ENCODE measurements at places on chromosomes 5 and 9. TPM values are rescaled to one million over a fixed set of nuclear protein-coding genes. Genes with fewer than 3 reads are reported as not detected.

DNA sequence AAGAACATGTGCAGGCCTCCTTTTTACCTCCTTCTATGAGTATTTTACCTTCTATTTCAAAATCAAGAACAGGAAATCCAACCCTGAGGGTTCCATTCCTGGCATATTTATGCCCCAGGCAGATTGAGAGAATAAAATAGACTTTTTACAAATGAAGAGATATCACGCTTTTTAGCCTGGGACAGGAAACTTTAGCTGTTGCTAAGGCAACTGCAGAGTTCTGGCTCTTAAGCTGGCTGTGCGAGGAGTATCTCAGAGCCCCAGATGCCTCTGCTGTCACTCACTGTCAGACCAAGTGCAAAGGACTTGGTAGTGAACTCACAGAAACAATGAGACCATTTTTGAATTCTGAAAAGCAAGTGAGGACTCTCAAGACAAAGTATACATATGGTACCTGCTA is 69.5 kb upstream of the HSPB3 start:
- H3K36me3 ChIP-seq: no peaks in the 10 kb centered on the region
- no peak for DNase-seq
- no peak overlapping the region for H3K27ac ChIP-seq
- peaks cover 36% of the 10 kb centered on the region for H3K4me1 ChIP-seq
- H3K27me3 ChIP-seq: no peaks in the 10 kb centered on the region

- no peaks in the 10 kb centered on the region for H3K4me1 ChIP-seq
- H3K4me3 ChIP-seq: no peak overlapping the region
- peak; percentile 18 for DNase-seq
- H3K27ac ChIP-seq: no peak overlapping the region
- no peaks in the 10 kb centered on the region for H3K27me3 ChIP-seq
- no peaks in the 10 kb centered on the region for H3K36me3 ChIP-seq
Measured at GRCh38 chr5:91245871-91246270, 137.2 kb downstream of the ARRDC3 start.

DNA sequence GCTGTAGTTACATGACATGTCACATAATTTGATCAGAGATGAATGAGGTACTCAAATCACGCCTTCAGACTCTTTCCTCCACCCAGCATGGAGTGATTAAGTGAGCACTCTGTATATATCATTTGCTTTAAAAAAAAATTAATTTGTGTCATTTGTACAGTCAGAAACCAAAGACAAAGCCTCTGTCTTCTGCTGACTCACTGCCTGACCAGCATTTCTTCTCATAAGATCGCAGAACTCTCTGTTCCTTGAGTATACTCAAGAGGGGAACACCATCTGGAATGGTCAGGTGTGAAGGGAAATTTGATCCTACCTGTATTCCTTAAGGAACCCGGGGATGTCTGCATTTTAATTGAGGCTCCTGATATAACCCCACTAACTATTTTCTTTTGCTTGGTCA is 254.4 kb downstream of the FAM114A2 start:
- DNase-seq: peak; percentile 59
- no peak overlapping the region for H3K27ac ChIP-seq
- H3K4me1 ChIP-seq: 0 out of 2 replicates have a peak, but pooled peaks cover 6% of the 10 kb centered on the region
- no peaks in the 10 kb centered on the region for H3K36me3 ChIP-seq

DNA sequence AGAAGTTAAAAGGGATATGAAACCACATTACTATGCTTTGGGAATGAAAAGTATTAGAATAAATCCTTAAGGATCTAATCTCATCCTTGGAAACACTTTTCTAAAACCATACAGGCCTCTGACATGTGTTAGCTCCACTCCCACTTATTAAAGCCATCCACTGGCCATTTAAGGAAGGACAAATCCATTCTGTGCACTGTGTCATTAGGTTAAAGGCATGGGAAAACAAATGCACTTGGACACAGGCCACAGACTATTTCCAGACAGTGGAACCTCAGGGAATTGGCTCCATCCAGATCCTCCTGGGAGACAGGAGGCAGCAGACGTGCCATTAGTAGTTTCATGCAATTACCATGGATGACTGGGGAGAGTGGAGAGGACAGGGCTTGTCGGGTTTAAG is 454.9 kb downstream of the ENC1 start:
- no peak overlapping the region for H3K4me3 ChIP-seq
- H3K27me3 ChIP-seq: no peaks in the 10 kb centered on the region
- no peak for DNase-seq
- H3K27ac ChIP-seq: no peak overlapping the region

NR5A1 gene
- total RNA-seq: not detected

DNA sequence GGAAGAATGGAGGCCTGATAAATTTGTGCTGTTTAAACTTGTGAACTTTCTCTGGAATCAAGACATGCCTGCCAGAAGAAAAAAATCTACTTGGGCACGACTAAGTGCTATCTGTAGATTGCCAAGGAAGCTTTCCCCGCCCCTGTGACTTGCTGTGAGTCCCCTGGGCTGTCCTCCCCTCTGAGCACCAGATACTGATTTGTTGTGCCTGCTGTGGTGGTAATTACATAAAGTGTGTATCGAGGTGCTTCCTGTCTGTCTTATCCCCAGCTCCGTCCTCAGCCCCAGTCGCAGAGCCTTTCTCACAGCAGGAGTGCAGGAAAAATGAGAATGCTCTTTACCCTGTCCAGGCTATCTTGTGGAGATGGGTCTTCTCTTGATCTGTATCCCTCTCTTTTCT is 53.9 kb downstream of the TRIO start:
- DNase-seq: no peak
- H3K36me3 ChIP-seq: peaks cover 17% of the 10 kb centered on the region
- H3K27me3 ChIP-seq: no peaks in the 10 kb centered on the region
- peak overlapping the region; percentile 55 for H3K27ac ChIP-seq
- H3K4me3 ChIP-seq: no peak overlapping the region

- H3K36me3 ChIP-seq: no peaks in the 10 kb centered on the region
- no peak overlapping the region for H3K27ac ChIP-seq
- H3K27me3 ChIP-seq: no peaks in the 10 kb centered on the region
- no peak overlapping the region for H3K4me3 ChIP-seq
Measured at GRCh38 chr9:84285381-84285780, 55.2 kb downstream of the SLC28A3 start.

- no peak for DNase-seq
- no peak overlapping the region for H3K27ac ChIP-seq
- H3K36me3 ChIP-seq: no peaks in the 10 kb centered on the region
- no peaks in the 10 kb centered on the region for H3K27me3 ChIP-seq
Measured at GRCh38 chr5:154093142-154093532, 54.4 kb downstream of the MFAP3 start.

OBP2B gene
- not detected for total RNA-seq

PGM5 gene
- not detected for total RNA-seq

DNAH5 gene
- total RNA-seq: 1.4 TPM

DNA sequence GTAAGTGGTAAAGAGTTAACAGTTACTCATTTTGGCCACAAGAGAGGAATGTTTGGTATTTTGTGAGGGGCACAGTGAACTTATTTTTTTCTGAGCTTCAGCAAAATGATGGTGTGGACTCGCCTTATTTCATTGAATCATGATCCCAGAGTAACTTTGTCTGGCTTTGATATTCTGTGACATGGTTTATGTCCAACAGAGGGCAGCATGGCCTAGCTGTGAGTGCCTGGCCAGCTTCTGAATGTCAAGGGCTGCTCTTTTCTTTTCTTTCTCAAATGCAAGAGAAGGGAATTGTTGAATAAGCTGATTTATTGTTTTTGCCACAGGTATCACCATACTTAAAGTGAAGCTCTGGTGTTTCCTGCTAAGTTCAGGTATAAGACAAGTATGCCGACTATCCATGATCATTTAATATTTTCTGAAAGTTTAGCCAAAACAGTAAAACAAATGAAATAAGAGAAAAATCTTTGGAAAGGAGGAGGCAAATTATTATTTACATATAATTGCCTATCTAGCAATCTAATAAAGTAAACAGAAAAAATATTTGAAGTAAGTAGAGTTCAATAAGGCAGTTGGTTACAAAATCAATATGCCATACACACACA is 31.7 kb downstream of the MRPL22 start:
- peaks cover 15% of the 10 kb centered on the region for H3K4me1 ChIP-seq
- peak; percentile 64 for DNase-seq
- no peaks in the 10 kb centered on the region for H3K27me3 ChIP-seq
- H3K36me3 ChIP-seq: peaks cover 7% of the 10 kb centered on the region

DNA sequence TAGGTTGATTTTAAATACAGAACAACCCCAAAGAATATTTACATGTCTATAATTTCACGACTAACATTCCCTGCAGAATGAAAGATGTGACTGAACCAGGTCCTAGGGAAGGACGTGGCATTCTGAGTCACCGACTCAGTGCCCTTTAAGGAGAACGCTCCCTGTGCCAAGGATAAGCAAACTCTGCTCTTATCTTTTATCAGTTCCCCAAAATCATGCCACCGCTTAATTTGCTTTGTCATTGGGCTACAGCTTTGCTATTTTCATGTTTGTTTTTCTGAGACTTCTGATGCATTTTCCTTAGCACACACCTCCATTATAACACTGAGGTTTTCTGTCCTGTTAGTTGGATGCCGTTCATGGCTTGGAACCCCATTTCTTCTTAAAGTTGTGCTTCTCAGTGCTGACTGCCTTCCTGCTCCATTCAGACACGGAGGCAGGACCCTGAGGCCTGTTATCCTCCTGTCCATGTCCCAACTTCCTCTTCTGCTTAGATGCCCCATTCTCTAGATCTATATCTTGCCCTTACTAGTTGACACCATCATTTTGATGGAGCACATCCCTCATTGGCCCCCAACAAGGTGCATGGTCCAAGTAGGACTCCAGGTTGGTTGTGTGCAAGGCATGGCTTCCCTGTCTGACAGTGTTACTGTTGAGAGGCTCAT is 11.2 kb upstream of the SEMA4D start:
- H3K4me1 ChIP-seq: no peaks in the 10 kb centered on the region
- DNase-seq: no peak
- no peak overlapping the region for H3K27ac ChIP-seq
- H3K4me3 ChIP-seq: no peak overlapping the region
- H3K27me3 ChIP-seq: peaks cover 10% of the 10 kb centered on the region

FAM151B gene
- 3.4 TPM for total RNA-seq

KIF4B gene
- total RNA-seq: not detected

DNA sequence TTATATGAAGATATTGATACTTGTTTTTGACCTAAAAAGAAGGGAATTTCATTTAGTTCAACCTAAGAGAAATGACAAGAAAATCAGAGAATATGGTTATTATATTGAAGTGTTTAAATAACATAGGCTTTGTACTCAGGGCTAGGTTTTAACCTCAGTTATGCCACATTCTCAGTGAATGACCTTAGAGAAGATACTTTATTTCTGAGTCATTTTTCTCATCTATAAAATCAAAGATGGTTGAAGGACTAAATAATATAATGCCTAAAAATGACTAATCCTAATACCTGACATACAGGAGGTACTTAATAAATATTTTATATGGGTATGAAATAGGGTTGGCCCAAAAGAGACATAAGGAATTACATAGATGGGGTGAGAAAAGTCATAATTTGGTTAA is 32.3 kb downstream of the DIMT1 start:
- no peaks in the 10 kb centered on the region for H3K27me3 ChIP-seq
- peaks cover 36% of the 10 kb centered on the region for H3K36me3 ChIP-seq
- peaks cover 8% of the 10 kb centered on the region for H3K4me1 ChIP-seq
- peak; percentile 25 for DNase-seq
- no peak overlapping the region for H3K4me3 ChIP-seq

C9orf153 gene
- not detected for total RNA-seq

DNA sequence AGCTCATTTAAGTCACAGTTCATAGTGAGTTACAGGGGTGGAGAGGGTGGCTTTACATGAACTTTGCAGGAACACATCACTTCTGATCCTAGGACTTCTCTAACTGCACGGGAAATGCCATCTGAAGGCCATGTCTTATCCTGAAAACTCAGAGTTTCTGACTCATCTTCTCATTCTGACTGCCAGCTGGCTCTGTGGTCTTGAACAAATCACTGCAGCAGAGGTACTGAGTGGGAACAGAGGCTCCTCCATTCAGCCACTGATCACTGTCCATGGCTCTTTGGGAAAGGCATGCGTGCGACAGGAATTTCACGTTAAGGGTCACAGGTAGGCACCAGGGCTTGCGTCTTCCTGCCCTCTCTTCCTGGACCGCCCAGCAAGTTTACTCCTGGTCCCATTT is 114.6 kb upstream of the LRRTM2 start:
- H3K4me3 ChIP-seq: no peak overlapping the region
- H3K4me1 ChIP-seq: peaks cover 18% of the 10 kb centered on the region
- peak; percentile 88 for DNase-seq
- H3K27ac ChIP-seq: no peak overlapping the region
- no peaks in the 10 kb centered on the region for H3K27me3 ChIP-seq

GRCh38 chr9:33170464-33171415 is 3.6 kb upstream of the B4GALT1 start:
- H3K27me3 ChIP-seq: no peaks in the 10 kb centered on the region
- DNase-seq: peak; percentile 43
- H3K36me3 ChIP-seq: no peaks in the 10 kb centered on the region
- peaks cover 19% of the 10 kb centered on the region for H3K4me1 ChIP-seq
- H3K27ac ChIP-seq: no peak overlapping the region
- H3K4me3 ChIP-seq: no peak overlapping the region

DNA sequence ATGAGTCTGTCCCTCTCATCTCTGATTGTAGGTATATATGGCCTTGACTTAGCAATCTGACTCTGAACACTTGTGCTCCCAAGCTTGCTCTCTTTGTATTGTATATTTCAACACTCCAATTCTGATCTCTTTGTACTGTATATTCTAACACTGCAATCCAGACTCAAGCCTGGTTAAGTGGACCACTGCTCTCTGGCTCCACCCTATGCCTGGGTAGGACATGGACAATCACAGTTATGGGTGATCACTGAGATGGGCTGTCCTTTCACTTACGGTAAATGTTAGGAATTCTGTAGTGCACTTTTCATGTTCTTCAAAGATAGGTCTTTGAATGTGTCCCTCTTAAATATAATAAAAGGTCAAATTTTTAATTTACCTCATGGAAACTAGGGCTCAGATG is 165.1 kb downstream of the TLR4 start:
- DNase-seq: no peak
- H3K27me3 ChIP-seq: no peaks in the 10 kb centered on the region
- H3K4me1 ChIP-seq: no peaks in the 10 kb centered on the region
- H3K36me3 ChIP-seq: no peaks in the 10 kb centered on the region

- H3K36me3 ChIP-seq: no peaks in the 10 kb centered on the region
- no peak overlapping the region for H3K4me3 ChIP-seq
- no peak overlapping the region for H3K27ac ChIP-seq
- H3K4me1 ChIP-seq: no peaks in the 10 kb centered on the region
Measured at GRCh38 chr5:174273325-174273724, 227.8 kb downstream of the NSG2 start.

PCDHA9 gene
- not detected for total RNA-seq

DNA sequence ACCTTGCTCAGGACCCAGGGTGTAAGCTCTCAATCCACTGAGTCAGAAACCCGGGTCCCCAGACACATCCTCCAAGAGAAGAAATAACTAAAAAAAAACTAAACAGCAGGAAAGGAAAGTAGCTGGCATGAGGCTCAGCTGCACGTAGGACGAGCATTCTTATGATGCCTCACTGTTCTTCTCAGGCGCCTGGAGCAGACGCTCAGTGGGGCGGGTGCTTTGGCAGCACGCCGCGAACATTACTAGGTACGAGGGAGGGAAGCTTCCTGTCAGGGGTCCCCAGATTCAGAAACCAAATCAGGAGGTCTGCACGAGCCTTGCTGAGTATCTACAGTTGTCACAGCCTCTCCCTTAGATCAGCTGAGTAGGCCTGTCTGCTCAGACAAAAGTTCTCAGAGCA is 85.8 kb downstream of the SECISBP2 start:
- H3K4me1 ChIP-seq: no peaks in the 10 kb centered on the region
- no peaks in the 10 kb centered on the region for H3K27me3 ChIP-seq
- H3K27ac ChIP-seq: no peak overlapping the region
- H3K4me3 ChIP-seq: no peak overlapping the region
- no peak for DNase-seq

HSPB3 gene
- total RNA-seq: 12.3 TPM
